Karpas-422 (cell line): ENCODE measurements at places on chromosomes 4 and X.
A peak's percentile ranks its signal among the peaks of the same experiment; 100 is the strongest.

- no peak for DNase-seq
These were observed 43.2 kb upstream of the NEIL3 start for GRCh38 chr4:177266506-177266905.

- DNase-seq = no peak
These were observed 480.9 kb downstream of the PCDH11X start for GRCh38 chrX:92260102-92260501.

- no peak for DNase-seq
These were observed 175.6 kb upstream of the GPC4 start for GRCh38 chrX:133590703-133591505.

DNA sequence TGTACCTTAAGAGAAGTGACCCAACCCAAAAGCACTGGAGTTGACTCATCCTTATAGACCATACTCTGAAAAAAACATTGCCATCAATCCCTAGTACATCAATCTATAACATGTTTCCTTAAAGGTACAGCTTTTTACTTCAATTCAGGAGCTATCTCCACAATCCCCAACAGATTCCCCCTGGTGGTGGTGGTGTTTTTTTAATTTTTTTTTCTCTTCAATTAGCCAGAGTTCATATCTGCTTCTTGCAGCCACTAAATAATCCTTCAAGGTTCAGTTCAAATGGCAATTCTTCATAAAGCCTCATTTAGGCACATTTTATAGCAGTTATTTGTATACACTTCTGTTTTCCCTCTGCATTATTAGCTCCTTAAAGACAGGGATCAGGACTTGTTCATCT lies 60.7 kb upstream of the KDR start:
- no peak for DNase-seq

- DNase-seq = no peak
These were observed 115.4 kb downstream of the EFNB1 start for GRCh38 chrX:68944211-68944610.

DNA sequence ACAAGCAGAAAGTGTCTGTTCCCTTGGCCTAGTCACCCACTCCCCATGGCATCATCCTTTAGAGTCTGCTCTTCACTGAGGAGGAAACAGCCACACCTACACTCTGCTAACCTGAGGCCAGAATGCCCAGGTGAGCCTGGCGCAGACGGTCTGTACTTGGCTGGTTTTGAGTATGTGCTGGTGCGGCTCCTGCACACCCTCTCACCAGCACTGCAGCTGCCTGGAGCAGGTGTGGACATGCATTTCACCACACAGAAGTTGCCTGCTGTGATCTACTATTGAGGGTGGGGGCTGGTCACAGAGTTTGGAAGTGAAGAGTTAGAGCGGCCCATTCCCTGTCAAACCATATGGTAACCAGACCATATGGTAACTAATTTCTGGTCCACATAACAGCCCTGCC lies 39.5 kb downstream of the KANTR start:
- DNase-seq = no peak

GRCh38 chr4:88341227-88342192 lies 37.1 kb upstream of the HERC6 start:
- DNase-seq = no peak

- DNase-seq = no peak
These were observed 8.8 kb downstream of the DOK7 start for GRCh38 chr4:3471886-3472285.

GRCh38 chrX:154350429-154351182 lies 23.8 kb downstream of the FLNA start:
- no peak for DNase-seq

DNA sequence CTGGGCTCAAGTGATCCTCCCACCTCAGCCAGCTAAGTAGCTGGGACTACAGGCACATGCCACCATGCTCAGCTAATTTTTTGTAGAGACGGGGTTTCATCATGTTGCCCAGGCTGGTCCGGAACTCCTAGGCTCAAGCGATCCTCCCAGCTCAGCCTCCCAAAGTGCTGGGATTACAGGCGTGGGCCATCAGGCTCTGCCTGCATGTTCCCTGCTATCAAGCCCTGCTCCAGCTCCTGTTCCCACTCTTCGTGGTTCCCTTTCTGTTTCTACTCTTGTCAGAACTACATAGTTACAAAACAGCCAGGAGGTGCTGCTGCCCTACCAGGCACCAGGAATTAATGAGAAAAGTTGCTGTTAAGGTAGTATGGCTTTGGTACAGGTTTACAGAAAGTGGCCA lies 8.7 kb downstream of the TIMP1 start:
- no peak for DNase-seq

DNA sequence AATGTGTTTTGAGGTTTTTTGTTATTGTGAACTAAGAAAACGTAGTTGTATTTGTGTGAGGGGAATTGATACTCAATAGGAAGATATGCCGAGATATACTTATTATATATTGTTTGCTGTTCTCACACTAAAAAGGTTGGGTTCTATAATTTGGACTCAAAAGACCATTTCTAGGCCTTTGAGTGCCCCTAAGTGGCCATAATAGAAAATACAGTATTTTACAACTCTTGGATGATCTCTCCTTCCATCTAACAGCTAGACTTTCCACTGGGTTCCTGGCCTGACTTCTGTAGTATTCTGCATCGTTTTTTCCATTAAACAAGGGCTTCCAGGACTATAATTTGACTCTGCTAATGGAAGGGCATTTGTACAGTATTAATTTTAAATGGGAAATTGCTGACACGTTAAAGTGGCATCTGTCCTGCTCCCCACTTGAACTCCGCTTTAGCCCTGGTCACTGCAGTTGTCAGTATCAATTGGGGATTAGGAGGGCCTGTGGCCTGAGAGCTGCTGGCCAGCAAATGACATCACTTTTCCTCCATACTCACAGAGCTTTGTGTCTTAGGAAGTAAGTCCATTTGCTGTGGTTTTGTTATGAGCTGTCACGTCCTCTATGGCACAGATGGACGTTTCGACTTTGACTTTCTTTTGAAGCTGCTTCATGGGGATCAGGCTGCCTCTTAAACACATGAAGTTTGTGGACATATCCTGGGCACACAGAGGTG lies 176.9 kb downstream of the SLIT2 start:
- peak; percentile 70 for DNase-seq

DNA sequence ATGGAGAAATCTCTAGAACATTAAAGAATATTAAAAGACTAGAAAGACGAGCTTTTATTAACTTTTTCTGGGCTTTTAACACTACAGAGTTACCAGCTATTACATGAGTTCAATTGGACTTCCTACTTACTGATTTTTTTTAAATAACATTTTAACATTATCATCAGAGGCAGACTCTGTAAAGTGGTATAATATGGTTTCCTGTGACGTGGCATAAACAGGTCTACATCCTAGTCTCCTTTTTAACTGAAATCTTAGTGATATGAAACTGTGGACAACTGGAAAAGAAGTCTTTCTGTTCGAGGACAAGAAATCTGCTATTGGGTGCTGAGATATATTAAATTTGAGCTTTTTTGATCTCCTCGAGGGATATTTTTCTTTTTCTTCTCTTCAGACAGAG lies 48.7 kb upstream of the ABCG2 start:
- no peak for DNase-seq

- DNase-seq = no peak
These were observed 120.0 kb downstream of the ADGRL3 start for GRCh38 chr4:61320154-61320553.

DNA sequence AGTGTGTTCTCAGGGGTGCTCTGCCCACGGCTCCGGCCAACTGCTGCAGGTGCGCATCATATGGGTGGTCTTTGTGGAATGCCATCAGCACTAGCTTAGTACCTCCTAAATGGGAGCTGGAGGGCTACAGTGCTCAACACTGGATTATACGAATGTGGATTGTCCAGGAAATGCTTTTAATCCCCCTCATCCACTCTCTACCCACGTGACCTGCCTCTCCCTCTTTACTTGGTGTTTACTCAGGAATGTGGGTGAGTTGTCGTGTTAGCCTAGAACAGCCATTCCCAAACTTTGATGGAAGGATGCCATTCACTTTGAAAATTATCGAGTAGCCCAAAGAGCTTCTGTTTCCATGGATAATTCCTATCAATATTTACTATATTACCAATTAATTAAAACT lies 150.8 kb downstream of the PTTG2 start:
- no peak for DNase-seq

DNA sequence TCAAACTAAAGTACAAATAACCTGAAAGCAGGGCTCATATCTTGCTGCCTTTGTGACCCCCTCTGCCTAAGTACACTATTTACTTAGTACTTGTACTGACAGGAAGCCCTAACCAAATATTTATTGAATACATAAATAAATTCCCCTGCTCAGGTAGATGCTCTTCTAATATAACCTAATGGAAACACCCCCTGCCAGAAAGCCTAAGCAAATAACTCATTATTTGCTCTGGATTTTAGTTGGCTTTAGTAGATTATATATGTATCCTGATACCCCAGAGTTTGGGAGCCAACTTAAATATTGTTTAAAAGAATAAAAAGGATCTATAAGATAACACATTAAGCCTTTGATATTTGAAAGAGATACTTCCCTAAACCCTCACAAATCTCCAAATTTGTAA lies 318.2 kb downstream of the PPP1R2C start:
- no peak for DNase-seq

DNA sequence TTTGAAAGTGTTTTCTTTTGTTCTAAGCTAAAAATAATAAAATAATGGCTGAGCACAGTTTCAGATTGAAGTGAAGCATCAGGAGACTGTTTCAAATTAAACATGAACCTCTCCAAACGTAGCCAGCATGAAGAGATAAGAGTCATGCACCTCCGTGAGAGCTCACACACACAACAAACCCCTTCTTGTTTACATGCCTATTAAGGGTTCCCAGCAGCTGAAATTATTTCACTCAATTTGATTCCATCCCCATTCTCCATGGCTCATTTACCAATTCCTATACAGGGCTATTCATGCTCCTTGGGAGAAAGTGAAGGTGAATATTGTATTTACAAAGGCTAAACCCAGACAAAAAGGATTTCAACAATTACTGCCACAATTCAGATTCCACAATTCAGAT lies 954.1 kb upstream of the INTU start:
- DNase-seq = no peak

- DNase-seq = no peak
These were observed 113.6 kb upstream of the EMCN start for GRCh38 chr4:100631281-100631968.

- DNase-seq = no peak
These were observed 925.6 kb downstream of the SH3BGRL start for GRCh38 chrX:82127228-82128123.

DNA sequence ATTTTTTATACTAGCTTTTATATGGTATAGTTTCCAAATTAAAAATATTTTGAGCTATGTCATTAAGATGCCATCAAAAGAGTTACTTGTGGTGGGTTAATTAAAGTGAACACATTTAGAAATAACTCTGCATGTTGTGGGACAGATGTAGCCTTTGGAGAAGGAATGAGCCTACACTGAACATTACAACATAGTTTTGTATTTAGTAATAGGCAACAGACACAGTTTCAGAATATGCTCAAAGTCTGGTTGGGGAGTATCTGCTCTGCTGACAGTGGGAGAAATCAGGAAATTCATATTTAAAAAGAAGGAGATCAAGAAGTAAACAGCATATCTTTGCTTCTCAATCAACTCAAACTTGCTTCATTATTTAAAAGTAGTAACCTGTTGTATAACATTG lies 23.7 kb downstream of the EMCN start:
- no peak for DNase-seq

- no peak for DNase-seq
These were observed 36.6 kb downstream of the MAGEE2 start for GRCh38 chrX:75748431-75748830.

DNA sequence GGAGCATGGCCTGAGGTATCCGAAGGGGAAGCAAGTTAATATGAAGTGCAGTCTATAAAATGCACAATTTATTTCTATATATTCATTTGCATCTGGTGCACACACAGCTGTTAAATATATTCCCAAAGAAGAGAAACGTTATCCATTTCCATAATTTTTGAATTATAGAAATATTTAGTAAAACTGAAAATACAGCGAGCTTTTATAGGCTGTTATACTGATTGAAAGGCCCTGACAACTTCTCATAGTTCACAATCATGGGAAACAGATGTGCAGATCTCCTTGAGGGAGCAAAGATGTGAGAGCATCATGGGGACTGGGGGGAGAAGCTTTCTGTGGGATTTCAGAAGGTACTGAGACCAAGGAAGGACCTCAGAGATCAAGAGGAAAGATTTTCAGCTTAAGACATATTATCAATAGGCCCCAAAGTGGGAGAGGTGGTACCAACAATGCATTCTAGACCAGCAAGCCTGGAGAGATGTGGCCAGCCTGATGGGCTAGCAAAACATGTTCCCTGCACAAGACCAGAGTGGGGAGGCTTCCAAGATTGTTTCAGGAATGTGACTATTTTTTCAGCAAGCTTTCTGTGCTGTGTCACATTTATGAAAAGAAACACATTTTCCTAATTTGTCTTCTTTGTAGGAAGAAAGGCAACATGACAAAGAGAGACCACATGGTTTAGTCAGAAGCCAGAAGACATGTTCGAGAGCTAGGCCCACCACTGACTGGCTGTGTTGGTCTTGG lies 256.0 kb upstream of the SFRP2 start:
- DNase-seq = no peak

DNA sequence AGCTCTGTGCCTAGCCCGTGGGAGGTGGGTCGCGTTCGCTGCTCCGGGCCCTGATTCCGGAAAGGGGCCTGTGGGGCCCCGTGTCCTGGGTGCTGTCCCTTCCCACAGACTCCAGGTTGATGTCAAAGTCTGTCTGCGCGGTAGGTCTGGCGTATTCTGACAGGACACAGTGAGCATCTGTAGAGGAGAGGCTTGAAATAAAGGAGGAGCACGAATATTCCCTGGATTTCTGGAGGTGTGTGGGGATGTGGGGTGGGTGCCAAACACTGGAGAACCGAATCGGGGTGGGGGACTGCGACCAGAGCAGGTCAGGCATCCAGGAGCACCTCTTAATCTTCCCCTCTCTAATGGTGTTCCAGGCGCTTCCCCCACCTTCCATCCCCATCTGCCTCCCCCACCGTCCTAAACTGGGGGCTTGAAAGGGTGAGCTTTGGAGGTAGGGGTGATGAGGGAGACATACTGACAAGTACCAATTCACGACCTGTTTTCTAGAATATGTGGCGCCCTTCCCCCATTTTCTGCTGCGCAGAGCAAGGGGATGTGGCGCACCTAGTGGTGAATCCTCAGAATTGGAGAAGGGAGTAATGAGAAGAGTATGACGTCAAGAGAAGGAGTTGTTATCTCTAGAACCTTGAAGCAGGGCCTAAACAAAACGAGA lies 877 bp downstream of the GPRASP1 start:
- no peak for DNase-seq

DNA sequence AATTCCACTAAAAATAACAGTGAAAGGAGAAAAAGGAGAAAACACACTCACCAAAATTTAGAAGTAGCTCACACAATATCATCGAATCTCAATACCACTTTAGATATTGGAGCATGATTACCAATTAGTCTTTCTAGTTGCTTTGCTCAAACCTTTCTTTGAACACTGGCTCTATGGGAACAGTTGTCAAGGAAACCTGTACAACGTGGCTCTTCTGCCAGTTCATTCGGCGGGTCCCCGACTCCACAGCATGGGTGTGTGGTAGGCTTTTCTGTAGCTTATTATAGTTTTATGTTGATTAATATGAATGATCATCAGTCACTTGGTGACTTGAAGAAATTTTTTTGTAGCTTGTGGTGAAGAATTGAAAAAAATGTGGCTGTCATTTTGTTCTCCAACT lies 50.2 kb upstream of the TMEM150C start:
- DNase-seq = no peak
